ENCODE measurements at places on chromosomes 4 and X.

DNA sequence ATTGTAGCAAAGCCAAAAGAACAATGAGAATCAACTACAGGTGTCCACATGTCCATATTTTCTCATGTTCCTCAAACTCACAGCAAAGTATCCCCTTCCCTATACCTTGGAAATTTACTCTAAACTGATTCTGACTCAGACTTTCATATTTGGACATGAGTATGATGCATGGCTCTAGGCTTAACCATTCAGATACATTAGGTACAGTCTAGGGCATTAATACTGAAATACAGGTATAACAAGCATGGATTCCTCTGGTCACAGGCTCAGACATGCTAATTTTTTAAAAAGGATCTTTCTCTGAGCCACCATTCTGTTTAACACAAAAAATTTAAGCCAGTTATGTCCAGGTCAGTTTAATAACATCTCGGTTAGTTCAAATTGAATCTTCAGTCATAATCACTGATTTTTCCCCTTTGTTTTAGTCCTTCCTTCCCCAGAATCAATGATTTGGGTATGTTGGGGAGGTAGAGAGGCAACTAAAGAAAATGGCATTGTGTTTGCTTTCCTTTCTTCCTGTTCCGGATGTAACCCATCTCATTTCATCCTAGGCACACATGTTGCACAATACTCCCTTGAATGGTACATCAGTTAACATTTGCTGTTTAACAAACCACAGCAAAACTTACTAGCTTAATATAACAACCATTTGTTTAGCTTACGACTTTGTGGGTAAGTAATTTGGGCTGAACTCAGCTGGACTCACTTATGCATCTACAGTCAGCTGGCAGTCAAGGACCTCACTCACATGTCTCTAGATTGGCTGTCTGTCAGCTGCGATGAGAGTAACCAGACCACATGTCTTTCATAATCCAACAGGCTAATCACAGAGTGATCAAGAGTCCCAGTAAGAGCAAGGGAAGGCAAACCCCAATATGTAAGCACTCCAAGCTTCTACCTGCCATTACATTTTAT, 75.3 kb upstream of the GRIA3 start:
- no peak for DNase-seq

GRCh38 chrX:121987163-121987562, 939.8 kb downstream of the GLUD2 start:
- no peak for DNase-seq

- no peak for DNase-seq
Measured at GRCh38 chrX:153831429-153832150, 1.2 kb upstream of the PDZD4 start.

DNA sequence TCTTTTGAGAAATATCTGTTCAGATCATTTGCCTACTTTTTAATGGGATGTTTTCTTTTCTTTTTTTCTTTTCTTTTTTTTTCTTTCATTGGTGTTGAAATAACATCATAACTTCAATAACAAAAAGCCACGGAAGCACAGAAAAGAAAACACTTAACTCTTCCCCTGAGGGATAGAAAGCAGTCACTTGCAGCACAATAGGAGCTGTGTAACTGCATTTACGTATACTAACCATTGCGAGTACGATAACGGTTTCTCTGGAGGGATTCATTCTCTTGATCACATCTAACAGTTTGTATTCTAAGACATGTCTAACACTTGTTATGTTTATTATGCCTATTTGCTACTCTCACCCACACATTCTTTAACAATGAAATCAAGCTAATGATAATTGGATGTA, 27.3 kb downstream of the C4orf46 start:
- DNase-seq, result no peak

DNA sequence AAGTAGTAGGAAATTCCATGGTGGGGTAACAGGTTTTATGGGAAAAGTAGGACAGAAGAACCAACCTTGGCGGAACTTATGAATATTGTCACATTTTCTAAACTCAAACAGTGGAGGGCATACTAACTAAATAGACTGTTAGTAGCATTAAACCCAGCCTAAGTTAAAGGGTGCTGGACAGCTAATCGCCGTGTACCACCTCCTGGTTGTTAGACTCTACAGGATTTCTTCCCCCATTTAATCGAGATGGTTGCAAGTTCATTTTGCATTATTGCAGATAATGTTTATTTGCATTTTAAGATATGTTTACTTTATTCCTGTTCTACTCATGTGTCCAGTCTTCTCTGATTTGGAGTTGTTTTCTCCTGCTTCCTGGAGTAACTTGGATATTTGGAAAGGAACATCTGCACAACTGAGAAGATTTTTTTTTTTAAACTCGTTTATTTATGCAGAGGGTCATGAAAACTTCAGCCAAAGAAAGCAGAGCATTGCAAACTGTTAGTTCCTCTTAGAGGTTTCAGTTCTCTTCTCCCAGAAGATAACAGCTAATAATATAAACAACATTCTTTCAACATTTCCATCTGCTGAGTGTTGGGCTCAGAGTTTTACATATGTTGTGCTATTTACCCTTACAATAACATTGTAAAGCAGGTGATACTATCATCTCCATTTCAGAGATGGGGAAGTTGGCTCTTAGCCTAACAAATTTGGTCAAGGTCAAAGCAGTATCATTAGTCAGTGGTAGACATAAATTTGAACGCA, 51.5 kb upstream of the TBC1D9 start:
- no peak for DNase-seq
